Stimulated activated CD8-positive, alpha-beta memory T cell treated with anti-CD3 and anti-CD28 coated beads, Interleukin-7, amount 100 ng/mL, for 1 hour (primary cell): ENCODE measurements at places on chromosomes 2 and 18.

GRCh38 chr2:234502285-234502918, 5.5 kb upstream of the ARL4C start:
- DNase-seq = no peak

DNA sequence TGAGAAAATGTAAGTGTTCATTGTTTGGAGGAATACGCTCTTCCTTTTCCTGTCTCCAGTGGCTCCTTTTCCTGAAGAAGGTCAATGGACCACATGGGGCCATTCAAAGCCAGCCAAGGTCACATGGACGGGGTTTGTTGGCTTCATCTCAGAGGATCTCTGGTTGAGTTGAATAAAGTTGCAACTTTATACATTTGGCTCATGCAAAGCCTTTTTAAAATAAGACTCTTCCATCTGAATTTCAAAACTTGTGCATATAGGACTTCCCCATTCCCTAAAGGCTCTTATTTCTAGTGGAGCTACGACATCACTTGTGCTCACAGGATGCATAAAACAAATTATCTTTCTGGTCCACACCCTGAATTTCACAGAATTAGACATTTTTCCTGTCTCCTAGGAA, 235.5 kb downstream of the CMPK2 start:
- no peak for DNase-seq

DNA sequence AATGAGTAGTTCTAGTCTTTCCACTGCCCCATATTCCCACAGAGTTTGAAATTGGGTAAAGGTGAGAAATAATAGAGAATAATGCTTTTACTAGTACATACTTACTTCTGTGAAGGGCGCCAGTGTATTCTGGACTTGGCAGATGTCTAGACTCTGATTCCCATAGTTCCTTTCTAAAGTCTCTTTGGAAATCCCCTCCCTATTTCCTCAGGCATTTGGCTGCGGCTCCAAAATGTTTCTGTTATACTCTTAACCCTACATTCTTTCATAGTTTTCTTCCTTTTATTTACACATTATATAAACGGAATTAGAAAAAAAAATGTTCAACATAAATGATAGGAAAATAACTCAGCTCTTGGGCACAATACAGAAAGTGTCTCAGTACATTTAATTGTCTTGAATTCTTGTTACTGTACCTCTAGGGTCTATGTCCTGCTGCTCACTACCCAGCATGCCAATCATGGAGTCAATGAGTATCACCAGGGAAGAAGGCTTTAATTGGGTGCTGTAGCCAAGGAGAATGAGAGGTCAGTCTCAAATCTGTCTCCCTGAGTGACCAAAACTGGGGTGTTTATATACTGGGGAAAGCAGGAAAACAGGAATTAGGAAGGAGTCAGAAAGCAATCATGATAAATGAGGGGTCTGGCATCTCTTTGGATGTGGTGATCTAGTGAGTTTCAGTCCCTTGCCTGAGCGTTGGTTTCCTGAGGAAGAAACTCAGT, 147.8 kb upstream of the MMADHC start:
- no peak for DNase-seq

- no peak for DNase-seq
Observed at GRCh38 chr2:231720987-231721966, 13.0 kb downstream of the PTMA start.

DNA sequence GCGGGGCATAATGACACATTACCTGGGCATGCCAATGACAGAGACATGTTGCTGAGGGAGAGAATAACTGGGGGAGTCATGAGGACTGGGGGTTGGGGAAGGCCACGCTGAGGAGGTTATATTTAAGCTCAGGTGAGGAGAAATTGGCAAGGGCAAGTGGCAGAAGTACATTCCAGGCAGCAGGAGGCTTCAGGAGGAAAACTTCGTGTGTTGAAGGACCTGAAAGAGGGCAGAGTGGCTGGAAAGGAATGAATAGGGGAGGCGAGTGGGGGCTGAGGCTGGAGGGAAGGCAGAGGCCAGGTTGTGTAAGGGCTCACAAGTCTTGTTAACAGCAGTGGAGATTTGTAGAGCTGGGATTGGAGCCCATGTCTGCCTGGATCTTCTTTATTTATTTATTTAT, 166.3 kb downstream of the RAPGEF4 start:
- no peak for DNase-seq

GRCh38 chr2:207252979-207253645, 87.4 kb upstream of the KLF7 start:
- no peak for DNase-seq

- DNase-seq = no peak
Observed at GRCh38 chr2:19667536-19667949, 234.2 kb downstream of the TTC32 start.

GRCh38 chr18:45255197-45255890, 359.9 kb upstream of the SLC14A2 start:
- no peak for DNase-seq

- no peak for DNase-seq
Observed at GRCh38 chr2:59892398-59892797, 661.1 kb downstream of the BCL11A start.

DNA sequence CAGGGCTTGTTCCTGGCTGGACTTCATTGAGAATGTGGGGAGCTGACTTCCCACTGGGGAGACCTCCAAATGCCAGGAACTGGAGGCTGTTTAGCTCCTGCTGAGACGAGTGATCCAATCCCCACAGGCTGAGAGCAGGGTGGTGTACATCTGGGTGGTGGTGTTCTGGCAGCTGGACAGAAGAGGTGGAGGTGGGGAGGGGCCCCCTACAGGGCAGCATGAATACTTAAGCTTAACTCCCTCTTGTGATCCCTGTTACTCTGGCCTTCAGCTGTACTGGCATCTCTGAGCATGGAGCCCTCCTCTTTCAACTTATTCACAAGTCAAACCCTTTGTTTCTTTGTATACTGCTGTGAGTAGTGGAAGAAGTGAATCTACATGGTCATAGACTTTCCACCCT, 167.8 kb upstream of the LYPD1 start:
- no peak for DNase-seq

GRCh38 chr2:28638102-28638501, 113.5 kb upstream of the PPP1CB start:
- no peak for DNase-seq
